ENCODE measurements at places on chromosomes 11 and 22.

- no peak for DNase-seq
These were observed 27.6 kb downstream of the LRRC10B start for GRCh38 chr11:61535998-61536675.

GRCh38 chr22:36744791-36745190 is 31.1 kb downstream of the IFT27 start:
- DNase-seq = no peak

GRCh38 chr22:42231929-42232328 is 38.5 kb downstream of the TCF20 start:
- DNase-seq = no peak

GRCh38 chr11:126426106-126426505 is 70.6 kb downstream of the ST3GAL4 start:
- DNase-seq = no peak

- DNase-seq = peak; percentile 92
These were observed at the start of gene CCDC88B for GRCh38 chr11:64339754-64340408. CCDC88B (plus strand) TSS chr11:64340204; CDS start chr11:64340267, 63 bp downstream.

- no peak for DNase-seq
These were observed 11.7 kb downstream of the MIAT start for GRCh38 chr22:26669060-26669481.

GRCh38 chr22:18988958-18989357 is 52.9 kb upstream of the PRODH start:
- no peak for DNase-seq

GRCh38 chr22:26377170-26377830 is 51.8 kb upstream of the ASPHD2 start:
- DNase-seq = no peak

GRCh38 chr11:2778630-2779498 is 79.1 kb upstream of the KCNQ1OT1 start:
- peak; percentile 46 for DNase-seq

GRCh38 chr11:104957280-104957679 is 11.1 kb downstream of the CASP4 start:
- no peak for DNase-seq

- no peak for DNase-seq
These were observed 228.0 kb downstream of the CADM1 start for GRCh38 chr11:115276191-115276590.

GRCh38 chr22:27859336-27859735 is 57.8 kb upstream of the MN1 start:
- DNase-seq = no peak

DNA sequence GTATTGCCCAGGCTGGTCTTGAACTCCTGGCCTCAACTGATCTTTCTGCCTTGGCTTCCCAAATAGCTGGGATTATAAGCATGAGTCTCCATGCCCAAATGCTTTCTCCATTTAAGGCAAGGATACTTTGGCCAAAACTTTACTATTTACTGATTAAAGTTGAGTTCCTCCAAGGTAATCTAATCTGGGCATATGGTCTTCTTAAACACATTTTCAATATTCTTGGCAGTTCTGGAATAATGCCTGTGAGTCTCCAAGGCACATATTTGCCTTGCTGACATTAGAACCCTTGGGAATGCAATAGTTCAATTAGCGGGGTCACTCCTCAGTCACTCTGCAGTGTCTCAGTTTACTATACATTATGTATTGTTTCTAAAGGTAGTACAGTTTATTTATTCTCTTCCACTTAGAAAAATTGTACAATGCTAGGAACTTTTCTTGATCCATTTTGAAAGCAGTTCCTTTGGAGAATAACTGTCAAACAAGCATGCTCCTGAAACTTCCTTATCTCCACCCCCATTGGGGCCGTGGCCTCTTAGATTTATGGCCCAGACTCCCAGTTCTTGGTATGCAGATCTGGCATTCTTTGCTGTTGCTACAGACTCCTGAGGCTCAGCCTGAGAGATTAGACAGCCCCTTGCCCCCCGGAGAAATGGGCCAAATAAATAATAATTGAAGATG is 13.1 kb upstream of the RAB38 start:
- no peak for DNase-seq

GRCh38 chr11:10771457-10771856 is 20.4 kb downstream of the CTR9 start:
- no peak for DNase-seq

- no peak for DNase-seq
These were observed 5.2 kb upstream of the SLC15A3 start for GRCh38 chr11:60957188-60957587.

DNA sequence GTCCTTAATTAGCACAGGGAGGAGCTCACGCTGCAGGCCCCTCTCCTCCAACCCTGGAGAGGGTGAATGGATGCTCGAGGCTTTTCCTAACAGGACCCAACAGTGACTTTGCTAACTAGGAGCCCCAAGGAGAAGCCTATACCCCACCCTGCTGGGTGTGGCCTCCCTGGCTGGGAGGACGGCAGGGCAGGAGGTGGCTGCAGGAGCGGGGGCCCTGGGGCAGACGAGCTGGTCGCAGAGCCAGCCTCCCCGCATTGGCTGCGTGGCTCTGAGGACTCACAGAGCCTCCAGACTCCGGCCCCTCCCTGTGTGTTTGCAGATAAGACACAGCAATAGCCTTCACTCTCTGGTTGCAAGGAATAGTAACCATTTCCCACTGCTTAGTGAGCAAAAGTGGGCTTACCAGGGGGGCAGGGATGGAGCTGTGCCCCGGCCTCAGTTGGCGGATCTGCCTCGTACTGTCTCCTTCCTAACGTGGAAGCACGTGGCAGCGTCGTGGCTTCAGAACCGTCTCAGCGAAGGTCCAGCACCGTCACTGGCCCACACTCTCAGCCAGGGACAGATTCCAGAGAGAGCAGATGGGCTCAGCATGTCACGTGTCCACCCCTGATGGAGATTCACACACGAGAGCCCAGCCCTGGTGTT is 1087.5 kb downstream of the BRD1 start:
- DNase-seq = no peak

- DNase-seq = peak; percentile 66
These were observed 49.0 kb upstream of the AMPD3 start for GRCh38 chr11:10405865-10406592.

- DNase-seq = no peak
These were observed 116.0 kb downstream of the TTC28 start for GRCh38 chr22:28563636-28564035.

- peak; percentile 77 for DNase-seq
These were observed 19.7 kb downstream of the MYO7A start for GRCh38 chr11:77147668-77148321.

DNA sequence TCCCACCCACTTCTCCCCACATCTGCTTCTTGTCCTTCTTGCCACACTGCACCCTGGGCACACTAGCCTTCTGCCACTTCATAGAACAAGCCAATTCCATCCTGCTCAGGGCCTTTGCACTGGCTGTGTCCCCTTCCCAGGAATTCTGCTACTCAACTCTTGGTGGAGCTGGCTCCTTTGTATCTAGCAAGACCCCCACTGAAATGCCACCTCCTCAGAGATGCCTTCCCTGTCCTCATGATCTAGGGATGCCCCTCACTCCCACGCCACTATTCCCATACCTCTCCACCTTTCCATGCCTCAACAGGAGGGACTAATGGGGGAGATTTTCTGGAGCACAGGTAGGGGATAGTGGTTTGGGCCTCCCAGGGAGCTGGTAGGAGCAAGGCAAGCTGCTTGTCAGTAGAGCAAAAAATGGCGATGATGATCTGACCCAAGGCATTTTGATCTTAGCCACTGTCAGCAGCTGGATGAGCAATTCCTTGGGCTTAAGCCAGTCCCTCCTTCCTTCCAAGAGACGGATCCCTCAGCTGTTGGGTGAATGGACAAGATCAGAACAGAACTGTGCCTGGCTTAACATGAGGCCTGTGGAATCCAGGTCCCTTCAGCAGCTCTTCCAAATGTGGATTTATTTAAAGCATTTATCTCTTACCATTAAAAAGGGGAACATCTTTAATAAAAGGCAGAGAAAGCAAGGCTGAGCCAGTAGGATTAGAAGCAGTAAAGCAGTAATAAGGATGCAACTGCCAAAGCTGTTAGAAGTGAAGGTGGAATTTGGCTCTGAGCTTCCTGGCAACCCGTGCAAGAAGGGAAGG is 4.0 kb upstream of the PRDM11 start:
- peak; percentile 46 for DNase-seq

GRCh38 chr11:16879690-16880089 is 134.5 kb downstream of the PLEKHA7 start:
- DNase-seq = no peak

DNA sequence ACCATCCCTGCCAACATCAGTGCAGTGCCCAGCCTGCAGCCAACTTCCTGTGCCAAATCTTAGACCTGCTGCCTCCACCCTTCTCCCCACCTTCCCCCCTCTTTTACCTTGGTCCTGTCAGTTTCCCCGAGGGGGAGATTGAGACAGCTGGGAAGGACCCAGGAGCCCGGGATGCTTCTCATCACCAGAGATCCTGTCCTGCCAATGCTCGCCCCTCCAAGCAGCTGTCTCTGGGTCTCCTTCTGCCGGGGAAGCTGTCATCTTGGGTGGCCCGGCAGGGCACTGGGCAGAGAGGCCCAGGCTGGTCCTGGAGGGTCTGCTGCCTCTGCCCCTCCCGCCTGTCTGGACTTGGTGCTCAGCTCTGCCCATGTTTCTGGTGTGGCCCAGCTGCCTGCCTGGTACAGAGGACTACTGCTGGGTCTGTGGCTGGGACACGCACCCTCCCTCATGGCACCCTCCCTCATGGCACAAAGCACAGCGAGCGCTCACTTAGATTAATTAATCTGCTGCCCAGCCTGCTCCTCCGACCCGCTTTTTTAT is 60.4 kb upstream of the THY1 start:
- DNase-seq = peak; percentile 19

- no peak for DNase-seq
These were observed 157.9 kb downstream of the FEZ1 start for GRCh38 chr11:125337836-125338834.

- DNase-seq = peak; percentile 80
These were observed 2.6 kb downstream of the PATZ1 start for GRCh38 chr22:31343235-31344191.

DNA sequence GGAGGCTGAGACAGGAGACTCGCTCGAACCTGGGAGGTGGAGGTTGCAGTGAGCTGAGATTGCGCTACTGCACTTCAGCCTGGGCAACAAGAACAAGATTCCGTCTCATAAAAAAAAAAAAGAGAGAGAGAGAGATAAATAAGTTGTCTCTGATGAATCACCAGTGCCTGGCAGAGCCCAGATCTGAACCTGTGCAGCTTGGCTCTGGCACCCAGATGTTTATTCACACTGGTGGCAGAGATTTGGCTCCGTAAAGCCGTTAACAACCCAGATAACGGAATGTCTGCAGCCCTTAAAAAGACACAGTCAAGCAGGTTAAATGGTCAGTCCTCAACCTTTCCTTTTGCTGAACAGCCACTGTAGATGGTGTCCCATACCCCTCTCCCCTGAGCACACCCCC is 33.5 kb upstream of the RTL6 start:
- DNase-seq = no peak

GRCh38 chr22:33528183-33528582 is 392.1 kb downstream of the LARGE1 start:
- DNase-seq = no peak

DNA sequence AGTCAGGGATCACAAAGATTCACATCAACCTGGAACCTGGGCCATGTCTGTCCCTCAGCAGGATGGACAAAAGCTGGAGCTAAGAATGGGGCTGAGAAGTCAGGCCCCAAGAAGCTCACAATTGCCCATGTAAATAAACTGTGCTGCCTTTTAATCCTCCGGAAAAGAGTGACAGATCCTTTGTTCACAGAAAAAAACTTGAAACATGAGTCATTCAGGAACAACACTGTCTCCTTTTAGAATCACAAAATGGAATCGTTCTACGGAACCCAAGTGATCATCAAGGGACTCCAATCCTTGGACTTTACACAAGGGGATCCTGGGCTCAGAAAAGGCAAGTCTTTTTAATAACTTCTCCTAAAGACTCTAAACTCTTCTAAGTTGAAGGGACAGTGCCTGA is 36.1 kb downstream of the RELT start:
- no peak for DNase-seq

- no peak for DNase-seq
These were observed 12.3 kb downstream of the KCNJ5 start for GRCh38 chr11:128903248-128904061.

GRCh38 chr22:32801537-32802236 is at the start of gene TIMP3:
TIMP3 (plus strand) TSS chr22:32801705; CDS start chr22:32802002, 297 bp downstream.
- DNase-seq = no peak

DNA sequence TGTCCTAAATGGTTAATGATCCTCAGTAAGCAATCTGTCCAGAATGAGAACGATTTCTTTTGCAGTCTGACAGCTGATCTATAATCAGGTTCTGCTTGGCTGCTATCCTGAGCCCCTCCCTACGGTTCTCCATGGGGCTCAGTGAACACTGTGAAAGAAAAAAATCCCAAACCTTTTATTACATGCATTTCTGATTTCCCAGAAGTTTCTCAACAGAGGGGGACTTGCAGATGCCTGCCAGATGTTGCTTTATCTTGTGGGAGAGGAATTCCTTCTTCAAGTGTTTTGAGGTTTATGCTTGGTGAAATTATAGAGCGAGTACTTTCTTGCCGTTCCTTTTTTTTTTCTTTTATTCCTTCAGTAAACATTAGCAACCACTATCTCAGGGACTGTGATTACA is 531.9 kb upstream of the ISX start:
- no peak for DNase-seq

GRCh38 chr11:115897707-115898106 is 393.5 kb upstream of the CADM1 start:
- DNase-seq = no peak

- DNase-seq = peak; percentile 92
These were observed 2.4 kb upstream of the WNT11 start for GRCh38 chr11:76208438-76209374.

- DNase-seq = no peak
These were observed 29.7 kb upstream of the PICK1 start for GRCh38 chr22:38027487-38027886.

- no peak for DNase-seq
These were observed 32.2 kb downstream of the SERPINH1 start for GRCh38 chr11:75594211-75594610.

- no peak for DNase-seq
These were observed 8.8 kb downstream of the RIC8A start for GRCh38 chr11:216081-216974.

- DNase-seq = no peak
These were observed 314.0 kb upstream of the CTSC start for GRCh38 chr11:88651556-88651955.

- no peak for DNase-seq
These were observed 901.4 kb upstream of the API5 start for GRCh38 chr11:42410251-42410955.

DNA sequence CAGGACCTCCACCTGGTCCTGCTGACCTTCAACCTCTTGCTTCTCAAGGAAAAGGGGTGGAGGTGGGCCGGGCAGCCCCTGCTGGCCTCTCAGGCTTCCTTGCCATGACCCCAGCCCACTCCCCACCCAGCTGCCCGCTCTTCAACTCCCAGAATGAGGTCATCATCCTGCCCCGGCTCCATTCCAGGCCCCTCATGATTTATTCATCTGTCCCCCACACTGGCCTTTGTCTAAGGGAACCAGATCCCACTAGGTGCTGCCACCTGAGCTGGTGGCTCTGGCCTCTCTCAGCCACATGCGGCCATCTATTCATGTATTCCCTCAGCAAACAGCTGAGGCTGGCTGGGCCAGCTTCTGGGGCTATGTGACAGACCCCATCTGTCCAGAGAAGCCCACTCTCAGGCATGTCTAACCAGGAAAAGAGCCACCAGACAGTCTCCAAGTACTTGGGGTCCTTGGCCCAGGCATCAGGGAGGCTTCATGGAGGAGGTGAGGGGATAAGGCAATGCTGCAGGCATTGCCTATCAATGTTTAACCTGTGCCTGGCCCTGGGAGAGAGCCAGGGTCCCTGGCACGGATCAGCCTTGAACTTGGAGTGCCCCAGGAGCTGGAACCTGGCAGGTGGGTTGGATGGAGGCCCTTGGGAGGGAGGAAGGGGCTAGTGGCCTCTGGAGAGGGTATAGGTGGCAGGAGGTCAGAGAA is 2.2 kb upstream of the CABP2 start:
- no peak for DNase-seq
